ENCODE measurements at places on chromosomes 1 and 21.

GRCh38 chr1:116291024-116291423 is 82.0 kb upstream of the ATP1A1 start:
- H3K27ac ChIP-seq, result no peak overlapping the region
- peaks cover 9% of the 10 kb centered on the region for H3K4me1 ChIP-seq
- H3K27me3 ChIP-seq, result peaks cover 6% of the 10 kb centered on the region
- no peaks in the 10 kb centered on the region for H3K36me3 ChIP-seq
- no peak for DNase-seq

- H3K4me3 ChIP-seq, result peak overlapping the region; percentile 89
- no peaks in the 10 kb centered on the region for H3K36me3 ChIP-seq
- peak overlapping the region; percentile 73 for H3K27ac ChIP-seq
- DNase-seq, result no peak
- peaks cover 5% of the 10 kb centered on the region for H3K27me3 ChIP-seq
Observed at GRCh38 chr1:52725903-52726264, 369 bp upstream of the ZYG11B start.

GRCh38 chr1:17574516-17574915 is 35.0 kb downstream of the ARHGEF10L start:
- no peak overlapping the region for H3K27ac ChIP-seq
- H3K27me3 ChIP-seq, result peaks cover 18% of the 10 kb centered on the region
- H3K4me1 ChIP-seq, result no peaks in the 10 kb centered on the region
- peaks cover 3% of the 10 kb centered on the region for H3K36me3 ChIP-seq
- H3K4me3 ChIP-seq, result no peak overlapping the region
- DNase-seq, result no peak

GRCh38 chr1:91793189-91793588 is 92.8 kb downstream of the TGFBR3 start:
- no peaks in the 10 kb centered on the region for H3K36me3 ChIP-seq
- no peaks in the 10 kb centered on the region for H3K4me1 ChIP-seq
- no peak overlapping the region for H3K4me3 ChIP-seq
- DNase-seq, result no peak
- no peak overlapping the region for H3K27ac ChIP-seq
- H3K27me3 ChIP-seq, result no peaks in the 10 kb centered on the region

Data from memory B cell (primary cell).